ENCODE measurements at places on chromosomes 2 and 18.

DNA sequence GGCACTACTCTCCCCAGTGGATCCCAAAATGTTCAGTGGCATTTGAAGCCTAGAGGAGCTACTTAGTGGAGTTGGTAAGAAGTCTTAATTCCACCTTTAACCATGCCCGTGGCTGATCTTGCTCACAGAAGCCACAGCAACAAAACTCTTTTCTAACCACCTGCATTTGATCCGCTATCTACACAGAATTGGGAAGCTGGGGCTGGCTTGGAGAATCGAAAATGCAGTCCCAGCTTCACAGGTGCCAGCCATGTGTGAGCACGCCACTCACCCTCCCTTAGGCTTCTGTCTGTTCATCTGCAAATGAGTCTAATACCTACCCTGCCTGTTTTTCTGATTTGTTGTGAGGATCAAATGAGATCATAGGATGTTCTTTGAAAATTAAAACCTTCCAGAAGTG is 182.6 kb downstream of the BCL11A start:
- DNase-seq = no peak

DNA sequence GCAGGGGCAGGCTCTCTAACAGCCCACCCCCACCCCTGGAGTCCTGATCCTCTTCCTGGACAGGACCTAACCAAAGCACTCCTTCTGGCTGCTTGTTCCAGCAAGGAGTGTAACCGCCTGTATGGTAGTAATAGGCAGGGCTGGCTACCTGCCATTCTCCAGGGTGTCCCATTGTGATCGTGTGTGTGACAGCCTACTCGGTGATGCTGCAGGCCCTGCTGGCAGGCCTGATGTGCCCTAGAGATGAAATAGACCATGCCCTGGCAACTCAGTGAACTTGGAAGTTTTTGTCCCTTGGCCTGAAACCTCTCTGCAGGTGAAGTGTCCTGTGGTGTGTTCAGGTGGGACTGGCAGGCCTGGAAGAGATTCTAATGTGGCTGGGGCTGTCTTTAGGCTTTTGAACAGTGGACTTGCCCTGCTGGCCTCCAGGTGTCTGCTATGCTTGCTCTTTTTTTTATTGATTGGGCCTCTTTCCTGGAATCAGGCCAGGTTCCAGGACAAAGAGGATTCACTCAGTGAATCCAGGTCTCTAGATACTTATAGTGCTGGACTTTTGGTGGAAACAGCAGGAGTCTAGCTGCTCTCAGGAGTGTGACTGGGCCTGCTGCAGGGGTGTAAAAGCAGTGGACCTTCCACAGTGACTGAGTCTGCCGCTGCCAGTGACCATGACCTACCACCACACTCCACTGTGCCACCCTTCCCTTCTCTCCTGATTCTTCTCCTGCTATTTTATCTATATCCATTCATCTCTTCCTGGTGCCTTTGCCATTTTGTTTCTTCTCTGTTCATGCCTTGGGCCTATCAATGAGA is 132.1 kb downstream of the CTIF start:
- DNase-seq = no peak

- peak; percentile 25 for DNase-seq
Observed at GRCh38 chr2:208648368-208648767, 241.8 kb downstream of the PTH2R start.

- DNase-seq = no peak
Observed at GRCh38 chr2:134253804-134254203, at the start of gene MGAT5. Gene MGAT5 (plus strand): TSS chr2:134254072. CDS start chr2:134254404, 332 bp downstream.

DNA sequence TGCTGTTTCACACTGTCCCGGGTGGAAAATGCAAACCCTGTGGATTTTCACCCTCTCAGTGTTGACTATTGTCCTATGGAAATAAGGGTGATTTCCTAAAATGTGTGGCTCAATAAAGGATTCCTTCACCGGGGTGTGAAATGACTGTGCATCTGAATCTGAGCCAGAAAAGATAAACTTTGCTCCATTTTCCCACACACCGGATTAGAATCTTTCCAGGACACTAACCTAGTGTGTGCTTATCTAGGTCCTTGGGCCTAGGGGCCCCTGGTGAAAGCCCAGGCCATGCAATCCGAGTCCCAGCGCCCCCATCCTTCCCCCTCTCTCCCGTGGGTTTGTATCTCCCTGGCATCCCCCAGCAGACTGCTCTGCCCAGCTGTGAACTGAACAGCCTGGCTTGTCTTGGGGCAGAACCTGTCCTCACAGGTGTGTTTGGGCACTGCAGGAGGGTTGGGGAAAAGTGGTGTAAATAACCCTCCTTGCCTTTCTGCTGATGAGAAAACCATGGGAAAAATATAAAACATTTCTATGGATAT is 17.3 kb downstream of the KLHL29 start:
- no peak for DNase-seq

DNA sequence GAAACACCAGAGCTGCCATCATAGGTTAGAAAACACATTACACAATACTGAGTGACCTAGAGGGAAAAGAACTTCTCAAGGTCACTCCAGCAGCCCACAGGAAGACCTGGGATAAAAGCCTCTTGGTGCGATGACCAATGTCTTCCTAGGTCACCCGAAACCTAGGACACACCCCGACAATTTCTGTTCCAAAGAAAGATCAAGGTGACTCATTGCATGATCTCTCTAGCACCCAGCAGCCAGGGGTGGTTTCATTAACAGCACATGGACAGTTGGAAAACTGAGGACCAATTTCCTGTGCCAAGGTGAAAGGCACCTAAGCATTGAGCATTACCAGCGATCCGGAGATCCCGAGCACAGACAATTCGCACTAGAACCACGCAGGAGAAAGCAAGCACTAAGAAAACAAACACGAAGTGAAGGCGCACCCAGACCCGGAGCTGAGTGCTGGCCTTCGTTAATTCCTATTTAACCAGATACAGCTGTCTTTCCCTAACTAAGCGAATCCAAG is 1.5 kb downstream of the CACNB4 start:
- DNase-seq = no peak

- DNase-seq = no peak
Observed at GRCh38 chr2:101816598-101816997, 119.1 kb downstream of the MAP4K4 start.
